Activated T-cell treated with anti-CD3 and anti-CD28 coated beads, Interleukin-2, amount 50 U/mL, for 72 hours (primary cell): ENCODE measurements at places on chromosomes 3 and 15. TPM values are rescaled to one million over a fixed set of nuclear protein-coding genes. Genes with fewer than 3 reads are reported as not detected.

CCR9 gene
- total RNA-seq = not detected

GRCh38 chr15:40354408-40355171 lies 3.4 kb upstream of the DISP2 start:
- no peak for DNase-seq

DNA sequence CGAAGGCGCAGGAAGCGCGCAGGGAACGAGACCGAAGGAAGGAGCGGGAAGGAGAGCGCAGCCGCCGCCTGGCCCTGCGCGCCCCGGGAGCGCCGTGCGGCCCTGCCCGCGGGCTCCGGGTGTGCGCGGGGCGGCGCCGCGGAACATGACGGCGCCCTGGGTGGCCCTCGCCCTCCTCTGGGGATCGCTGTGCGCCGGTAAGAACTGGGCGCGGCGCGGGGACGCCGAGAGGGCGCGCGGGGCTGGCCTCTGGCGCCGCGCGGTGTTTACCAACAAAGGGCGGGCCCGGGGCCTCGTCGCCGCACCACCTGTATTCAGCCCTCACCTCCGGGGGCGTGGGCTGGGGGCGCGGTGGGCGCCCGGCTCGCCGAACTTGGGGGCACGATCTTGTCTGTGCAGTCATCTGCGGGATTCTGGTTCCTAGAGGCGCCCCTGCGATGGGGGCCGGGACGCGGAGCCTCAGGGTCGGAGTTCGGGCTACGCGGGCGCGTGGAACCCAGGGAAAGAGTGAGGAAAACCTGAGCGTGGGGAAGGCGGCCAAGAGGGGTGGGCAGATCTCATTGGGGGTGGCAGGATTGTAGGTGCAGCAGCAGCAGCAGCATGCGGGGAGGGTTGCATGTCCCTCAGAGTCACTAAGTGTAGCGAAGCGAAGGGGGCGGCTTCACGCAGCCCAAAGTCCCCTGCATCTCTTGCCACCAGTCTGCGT lies 641 bp downstream of the ACVR2B start:
- peak; percentile 42 for DNase-seq

DNA sequence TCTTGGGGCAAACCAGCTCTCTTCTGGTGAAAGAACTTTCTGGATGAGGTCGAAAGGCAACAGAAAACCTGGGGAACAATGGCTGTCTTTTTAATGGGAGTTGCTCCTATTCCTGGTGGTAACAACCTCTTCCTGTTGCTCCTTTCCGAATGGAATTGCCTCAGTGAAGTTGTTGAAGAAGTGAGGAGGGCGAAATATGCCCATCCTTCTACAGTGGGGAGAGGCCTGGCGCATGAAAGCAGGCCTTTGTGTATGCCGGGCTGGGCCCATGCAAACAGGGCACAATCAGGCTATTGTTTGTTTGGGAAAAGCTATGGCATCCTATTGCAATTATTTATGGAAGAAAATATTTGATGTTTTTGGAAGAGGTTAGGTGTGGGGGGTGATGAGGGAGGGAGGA lies 166.9 kb downstream of the IGF1R start:
- no peak for DNase-seq

DNA sequence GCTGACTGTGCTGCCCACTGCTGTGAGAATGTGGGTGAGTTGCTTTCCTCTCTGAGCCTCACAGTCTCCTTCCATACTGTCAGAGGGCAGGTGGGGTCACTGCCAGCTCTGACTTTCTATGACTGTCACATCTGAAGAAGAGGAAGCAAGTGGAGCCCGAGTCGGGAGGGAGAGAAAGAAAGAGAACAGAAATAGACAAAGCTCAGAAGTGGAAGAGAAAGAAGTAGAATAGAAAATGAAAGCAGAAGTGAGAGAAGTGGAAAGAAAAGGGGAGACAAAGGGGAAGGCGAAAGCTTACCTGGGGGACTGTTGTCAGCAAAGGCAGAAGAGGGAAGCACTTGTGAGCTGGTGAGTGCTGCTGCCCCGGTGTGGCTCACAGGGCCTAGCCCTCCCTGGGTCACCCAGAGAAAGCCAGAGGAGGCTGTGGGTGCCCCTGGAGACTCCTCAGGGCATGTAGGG lies 57.9 kb downstream of the EPHB1 start:
- peak; percentile 4 for DNase-seq

EIF4E3 gene
- total RNA-seq = 51.8 TPM

DNA sequence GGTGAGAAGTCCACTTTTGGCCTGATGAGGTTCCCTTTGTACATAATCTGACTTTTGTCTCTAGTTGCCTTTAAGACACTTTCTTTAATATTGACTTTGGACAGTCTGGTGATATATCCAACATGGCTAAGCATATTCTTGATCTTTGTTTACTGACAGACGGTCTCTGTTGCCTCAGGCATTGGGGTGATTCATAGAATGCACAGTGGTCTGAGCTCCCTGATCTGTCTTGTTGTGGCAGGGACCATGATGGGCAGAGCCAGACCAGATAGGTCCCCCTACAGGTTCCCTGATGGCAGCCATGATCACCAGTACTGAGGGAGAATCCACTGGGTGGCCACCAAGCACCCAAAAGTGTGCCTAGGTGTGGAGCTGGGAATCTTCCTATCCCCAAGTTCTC lies 678.1 kb downstream of the MCTP2 start:
- no peak for DNase-seq

- no peak for DNase-seq
Measured at GRCh38 chr3:15819576-15819975, 21.8 kb upstream of the ANKRD28 start.

GRCh38 chr15:68375191-68375631 lies 56.8 kb downstream of the ITGA11 start:
- DNase-seq = no peak

GPR171 gene
- 83.7 TPM for total RNA-seq

AMIGO3 gene
- total RNA-seq = 0.72 TPM

LRRN1 gene
- total RNA-seq = 2.6 TPM

DNA sequence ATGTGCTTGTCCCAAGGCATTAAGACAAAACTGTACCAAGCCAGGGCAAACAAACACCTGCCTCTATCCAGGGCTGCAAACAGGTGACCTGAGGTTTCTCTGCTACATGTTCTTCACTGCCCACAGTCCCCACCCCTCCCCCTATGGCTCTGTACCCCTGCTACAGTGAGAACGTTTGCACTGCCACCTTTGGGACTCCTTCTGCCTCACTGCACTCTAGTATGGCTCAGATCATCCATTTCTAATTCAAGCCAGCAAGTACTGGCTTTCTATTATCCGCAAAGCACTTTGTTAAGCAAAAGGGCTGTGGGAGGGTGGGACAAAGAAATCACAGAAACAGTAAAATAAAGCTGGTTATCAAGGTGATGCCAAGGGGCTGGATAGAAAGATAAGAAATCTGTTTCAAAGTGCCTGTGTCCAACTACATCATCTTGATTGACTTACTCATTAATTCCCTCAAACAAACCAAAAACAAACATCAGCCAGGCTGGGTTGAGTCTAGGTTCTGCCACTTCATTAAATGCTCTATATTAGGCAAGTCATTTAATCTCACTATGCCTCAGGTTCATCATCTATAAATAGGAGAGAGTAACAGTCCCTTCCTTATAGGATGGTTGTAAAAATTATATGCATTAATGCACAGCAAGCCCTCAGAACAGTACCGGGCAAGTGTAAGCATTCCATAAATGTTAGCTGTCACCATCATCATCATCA lies 95.3 kb downstream of the PDZRN3 start:
- DNase-seq = no peak

MESP1 gene
- total RNA-seq = 4.5 TPM

DNA sequence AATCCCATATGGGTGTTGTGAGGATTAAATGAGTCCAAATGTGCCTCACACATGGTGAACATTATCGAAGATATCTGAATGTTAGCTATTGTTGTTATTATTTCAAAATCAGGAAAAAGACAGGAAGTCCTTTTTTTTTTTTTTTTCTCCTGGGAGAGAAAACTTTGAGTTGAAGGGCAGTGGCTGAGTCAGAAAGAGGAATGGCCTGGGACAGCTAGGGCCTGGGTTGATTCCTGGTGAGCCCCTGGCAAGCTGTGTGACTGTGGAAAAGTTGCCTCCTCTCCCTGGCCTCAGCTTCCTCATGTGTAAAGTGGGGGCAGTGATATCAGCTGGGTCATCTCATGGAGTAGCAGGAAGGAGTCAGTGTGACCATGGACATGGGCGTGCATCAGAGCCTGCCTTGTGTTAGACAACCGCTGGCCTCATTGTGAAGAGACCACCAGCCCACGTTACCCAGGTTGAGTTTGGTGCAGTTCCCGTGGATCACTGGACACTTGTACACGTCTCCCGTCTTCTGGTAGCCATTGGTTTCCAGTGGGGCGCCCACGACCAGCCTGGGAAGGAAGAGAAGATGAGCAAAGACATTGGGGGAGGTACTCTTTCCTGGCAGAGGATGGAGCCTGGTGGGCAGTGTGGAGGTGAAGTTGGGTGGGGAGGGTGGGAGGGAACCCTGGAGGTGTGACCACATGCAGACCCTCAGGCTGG lies 63.1 kb downstream of the ITGA11 start:
- DNase-seq = no peak

GRCh38 chr3:141266797-141267555 lies 35.4 kb downstream of the PXYLP1 start:
- peak; percentile 45 for DNase-seq

DNA sequence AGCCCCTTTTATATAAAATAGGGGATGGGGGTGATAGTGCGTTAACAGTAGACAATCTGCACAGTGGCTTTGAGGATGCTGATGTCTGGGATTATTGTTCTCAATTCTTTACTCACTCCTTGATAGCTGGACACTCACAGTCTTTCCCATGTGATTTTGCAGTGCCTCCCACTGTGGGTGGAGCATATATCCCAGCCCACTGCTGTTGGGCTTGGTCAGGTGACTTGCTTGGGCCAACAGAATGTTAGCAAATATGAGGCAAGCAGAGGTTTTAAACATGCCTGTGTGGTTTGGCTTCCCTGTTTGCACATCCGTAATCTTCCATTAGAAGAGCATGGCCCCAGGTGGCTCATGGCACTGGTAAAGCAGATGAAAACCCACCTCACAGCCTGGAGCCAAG lies 46.5 kb downstream of the CPA3 start:
- no peak for DNase-seq

- no peak for DNase-seq
Measured at GRCh38 chr15:75031848-75032247, 8.5 kb downstream of the PPCDC start.

DNA sequence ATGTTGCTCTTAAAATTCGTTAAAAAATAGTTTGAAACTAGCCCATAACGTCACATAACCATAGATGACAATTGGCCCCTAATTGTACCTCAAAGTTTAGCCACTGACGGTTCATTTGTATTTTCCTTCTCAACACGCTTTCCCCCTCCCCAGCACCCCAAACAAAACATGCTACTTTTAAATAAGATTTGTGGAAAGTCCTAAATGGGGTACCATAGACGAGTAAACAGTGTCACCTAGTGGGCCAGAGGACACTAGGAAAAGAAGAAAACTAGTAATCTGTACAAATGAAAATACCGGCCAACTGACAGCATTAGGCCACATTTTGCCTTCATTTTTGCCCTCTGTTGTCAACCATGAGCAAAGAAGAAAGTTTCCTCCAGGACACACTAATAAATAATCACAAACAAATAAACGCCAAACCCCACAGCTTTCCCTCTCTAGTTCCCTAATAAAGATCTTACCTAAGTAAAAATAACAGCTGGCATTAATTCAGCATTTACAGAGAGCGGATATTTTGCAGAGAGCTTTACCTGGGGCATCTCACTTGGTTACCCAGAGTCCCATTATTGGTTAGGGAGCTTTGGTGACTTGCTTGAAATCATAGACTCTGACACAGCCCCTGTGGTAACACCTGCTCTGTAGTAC lies 175.1 kb upstream of the ATP11B start:
- no peak for DNase-seq

GRCh38 chr3:134232151-134232550 lies 18.5 kb downstream of the RYK start:
- no peak for DNase-seq

CCDC33 gene
- total RNA-seq = not detected

- DNase-seq = no peak
Measured at GRCh38 chr15:45637141-45637540, 2.3 kb downstream of the SQOR start.

- DNase-seq = no peak
Measured at GRCh38 chr15:56994280-56994679, 75.8 kb downstream of the TCF12 start.

GRCh38 chr15:67824976-67825880 lies at the start of gene SKOR1:
Gene SKOR1, plus strand, starts transcription at chr15:67825509. Its CDS starts 94 bp downstream, at chr15:67825603.
- DNase-seq = no peak

DNA sequence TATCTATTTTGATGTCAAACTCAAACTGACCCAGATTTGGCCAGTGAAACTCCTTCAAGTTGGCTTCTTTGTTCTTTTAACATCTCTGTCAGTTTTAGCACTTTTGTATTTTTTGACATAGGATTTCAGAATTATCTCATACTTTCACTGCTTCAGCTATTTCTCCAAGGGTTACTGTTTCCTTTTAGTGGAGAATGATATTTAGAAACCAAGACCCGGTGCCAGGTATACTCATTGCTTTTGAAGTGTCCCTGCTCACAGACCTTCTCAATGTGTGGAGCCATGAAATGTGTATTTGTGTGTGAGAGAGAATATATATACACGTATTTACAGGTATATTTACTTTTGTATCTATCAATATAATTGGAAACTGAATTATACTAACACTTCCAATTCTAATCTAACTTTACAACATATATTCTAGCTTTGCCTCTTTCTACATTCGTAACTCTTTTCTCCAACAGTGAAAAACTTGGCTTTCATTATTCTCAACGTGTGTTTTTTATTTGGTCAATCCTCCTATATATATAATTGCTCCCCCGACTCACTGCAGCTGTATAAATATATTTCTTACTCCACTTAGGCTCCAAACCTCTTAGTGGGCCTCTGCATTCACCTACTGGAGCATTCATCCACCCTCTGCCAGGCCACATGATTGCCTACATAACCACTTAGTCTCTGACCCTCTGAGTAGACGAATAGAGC lies 54.0 kb downstream of the OTOL1 start:
- no peak for DNase-seq

DNA sequence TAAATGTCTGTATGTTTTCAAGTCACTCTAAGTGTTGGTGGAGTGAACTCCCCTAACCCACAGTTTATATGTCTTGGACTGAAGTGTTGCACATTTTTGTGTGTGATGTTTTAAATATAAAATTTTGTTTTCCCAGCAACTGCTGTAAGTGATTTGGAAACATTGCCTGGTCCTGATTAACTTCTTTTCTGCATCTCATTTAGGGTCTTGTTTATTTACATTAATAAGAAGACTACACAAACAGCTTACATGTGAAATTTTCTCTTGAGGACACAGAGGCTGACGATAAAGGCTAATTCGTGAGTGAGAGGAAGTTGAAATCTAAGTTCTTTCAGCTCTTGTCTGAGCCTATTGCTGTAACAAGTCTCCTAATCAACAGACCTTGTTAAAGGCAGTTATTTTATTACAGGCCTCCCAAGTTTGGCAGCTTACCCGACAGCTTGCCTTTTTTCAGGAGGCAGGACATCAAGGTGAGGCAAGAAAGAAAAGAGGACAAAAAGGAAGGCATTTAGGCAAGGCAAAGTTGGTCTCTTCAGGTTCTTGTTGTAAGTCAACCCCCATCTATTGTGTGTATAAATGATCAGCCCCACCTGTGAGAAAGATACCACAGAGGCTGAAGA lies 177.7 kb upstream of the NR2E3 start:
- DNase-seq = no peak

DNA sequence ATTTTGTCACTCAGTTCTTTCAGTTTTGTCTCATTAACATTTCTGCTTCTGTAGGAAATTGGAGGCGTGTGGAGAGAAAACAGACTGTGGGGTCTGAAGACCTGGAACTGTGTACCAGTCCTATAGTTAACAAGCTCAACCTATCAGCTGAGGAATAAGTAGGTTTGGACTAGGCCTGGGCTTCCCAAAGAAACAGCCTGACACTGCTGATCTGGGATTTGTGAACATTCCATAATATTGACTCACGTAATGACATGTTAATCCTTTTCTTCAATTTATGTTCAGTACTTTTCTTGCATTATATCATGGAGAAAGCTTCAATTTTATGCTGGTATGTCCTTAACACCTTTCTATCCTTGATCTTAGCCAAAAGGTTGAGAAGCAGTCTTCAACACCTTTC lies 181.6 kb upstream of the RORA start:
- DNase-seq = no peak
